HuH-7.5 (cell line): ENCODE measurements at places on chromosomes 5 and 9.

DNA sequence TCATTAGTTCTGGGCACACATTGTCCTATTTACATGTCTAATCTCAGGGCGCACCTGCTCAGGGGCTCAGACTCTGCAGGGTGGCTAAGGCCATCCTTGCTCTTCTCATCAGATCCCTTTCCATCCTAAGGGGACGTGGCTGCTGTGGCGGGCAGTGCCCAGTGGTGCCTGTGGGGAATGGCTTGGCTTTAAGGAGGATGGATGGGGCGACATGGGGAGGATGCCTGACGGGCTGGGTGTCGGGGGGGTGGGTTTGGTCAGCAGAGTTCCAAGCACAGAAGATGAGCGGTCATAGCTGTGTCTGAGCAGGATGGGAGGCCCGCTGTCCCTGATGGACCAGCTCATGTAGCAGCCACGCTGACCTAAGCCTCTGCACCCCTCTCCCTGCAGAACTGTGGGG, 40.9 kb upstream of the SUSD3 start:
- DNase-seq, result no peak

- DNase-seq, result no peak
Observed at GRCh38 chr5:6395102-6395445, 16.7 kb upstream of the MED10 start.

DNA sequence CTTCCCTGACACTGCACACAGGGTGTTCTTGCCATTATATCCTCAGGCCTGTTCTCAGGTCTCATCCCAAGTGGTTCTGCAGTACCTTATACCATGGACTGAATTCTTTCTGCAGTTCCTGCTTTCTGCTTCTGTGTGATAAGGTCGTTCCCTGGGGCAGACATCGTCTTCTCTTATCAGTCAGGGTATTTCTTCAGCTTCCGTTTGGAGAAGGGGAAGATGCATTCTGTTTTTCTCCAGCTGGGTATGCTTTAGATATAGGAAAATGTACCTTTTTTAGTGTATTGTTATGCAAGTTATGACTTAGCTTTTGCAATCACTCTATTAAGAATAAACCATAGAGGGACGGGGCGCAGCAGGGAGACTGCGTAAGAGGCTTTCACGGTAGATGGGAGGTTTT, 31.1 kb downstream of the RALGPS1 start:
- no peak for DNase-seq

DNA sequence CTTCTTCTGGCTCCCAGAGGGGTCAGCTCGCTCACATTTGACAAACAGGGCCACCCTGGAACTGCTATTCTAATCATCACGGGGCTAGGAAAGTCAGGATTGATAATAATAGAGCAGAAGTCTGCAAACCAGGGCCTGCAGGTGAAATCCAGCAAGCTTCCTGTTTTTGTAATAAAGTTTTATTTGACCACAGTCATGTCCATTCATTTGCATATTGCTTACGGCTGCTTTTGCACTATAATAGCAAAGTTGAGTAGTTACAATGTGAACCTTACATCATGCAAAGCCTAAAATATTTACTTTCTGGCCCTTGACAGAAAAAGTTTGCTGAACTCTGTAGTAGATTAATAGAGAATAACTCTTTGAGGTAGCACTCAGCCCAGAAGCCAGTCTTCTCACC, 63.2 kb upstream of the CTXN3 start:
- DNase-seq, result no peak

DNA sequence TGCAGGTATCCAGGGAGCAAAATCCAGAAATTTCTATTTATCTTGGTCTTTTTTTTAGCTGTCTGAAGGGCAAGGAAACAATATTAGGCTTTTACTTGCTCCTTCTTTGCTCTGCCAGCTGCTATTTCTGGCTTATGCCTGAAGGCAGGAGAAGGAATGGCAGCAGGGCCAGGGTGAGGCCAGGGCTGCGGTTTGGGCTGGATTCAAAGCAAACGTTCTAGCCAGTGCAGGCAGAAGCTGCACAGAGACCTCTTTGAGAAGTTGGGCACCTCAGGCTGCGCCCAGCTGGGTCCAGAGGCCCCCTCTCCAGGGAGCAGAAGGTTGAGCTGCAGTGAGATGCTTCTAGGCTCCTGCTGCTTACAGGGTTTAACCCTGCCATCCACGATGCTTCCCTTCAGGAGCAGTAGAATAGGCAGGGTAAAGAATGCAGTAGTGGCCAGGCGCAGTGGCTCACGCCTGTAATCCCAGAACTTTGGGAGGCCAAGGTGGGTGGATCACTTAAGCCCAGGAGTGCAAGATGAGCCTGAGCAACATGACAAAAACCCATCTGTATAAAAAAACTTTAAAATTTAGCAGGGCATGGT, 201.2 kb downstream of the ADCY2 start:
- no peak for DNase-seq

- DNase-seq, result no peak
Observed at GRCh38 chr9:132032238-132032950, 47.3 kb downstream of the MED27 start.

DNA sequence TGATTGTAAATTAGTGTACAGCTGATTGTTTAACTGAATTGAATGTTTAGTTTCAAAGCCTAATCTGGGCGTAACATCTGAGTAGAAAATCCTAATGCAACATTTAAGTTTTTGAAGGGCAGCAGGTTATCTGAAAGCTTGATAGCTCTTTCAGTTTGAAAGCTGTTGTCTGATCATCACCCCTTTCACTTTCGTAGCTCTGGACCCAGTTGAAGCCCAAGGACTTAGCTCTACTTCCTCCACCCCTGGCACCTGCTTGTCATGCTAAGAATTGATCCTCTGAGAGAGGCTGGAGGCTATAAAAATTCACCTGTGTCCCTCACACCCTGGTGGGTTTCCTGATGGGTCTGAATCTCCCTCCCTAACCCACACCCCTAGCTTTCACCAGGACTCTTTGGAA, 86.0 kb downstream of the ZFAND5 start:
- no peak for DNase-seq

GRCh38 chr5:86542532-86542931, 75.2 kb upstream of the COX7C start:
- no peak for DNase-seq

DNA sequence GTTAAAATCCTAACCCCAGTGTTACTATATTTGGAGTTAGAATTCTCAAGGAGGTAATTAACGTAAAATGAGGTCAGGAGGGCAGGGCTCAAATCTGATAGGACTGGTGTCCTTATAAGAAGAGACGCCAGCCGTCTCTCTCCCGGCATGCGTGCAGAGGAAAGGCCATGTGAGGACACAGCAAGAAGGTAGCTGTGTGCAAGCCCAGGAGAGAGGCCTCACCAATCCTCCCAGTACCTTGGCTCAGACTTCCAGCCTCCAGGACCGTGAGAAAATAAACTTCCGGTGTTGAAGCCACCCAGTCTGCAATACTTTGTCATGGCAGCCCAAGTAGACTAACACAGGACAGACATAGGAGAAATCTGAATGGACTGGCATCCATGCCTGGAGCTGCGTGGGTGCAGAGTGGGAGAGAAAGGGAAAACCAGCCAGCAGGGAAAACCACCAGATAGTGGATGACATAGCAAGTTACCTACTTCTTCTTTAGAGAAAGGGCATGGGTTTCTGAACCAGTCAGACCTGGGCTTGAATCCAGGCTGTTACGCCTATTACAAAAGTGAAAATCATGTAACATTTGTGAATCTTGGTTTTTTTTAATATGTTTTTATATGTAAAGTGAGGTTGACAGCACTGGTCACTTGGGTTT, 89.2 kb downstream of the FSTL4 start:
- no peak for DNase-seq

DNA sequence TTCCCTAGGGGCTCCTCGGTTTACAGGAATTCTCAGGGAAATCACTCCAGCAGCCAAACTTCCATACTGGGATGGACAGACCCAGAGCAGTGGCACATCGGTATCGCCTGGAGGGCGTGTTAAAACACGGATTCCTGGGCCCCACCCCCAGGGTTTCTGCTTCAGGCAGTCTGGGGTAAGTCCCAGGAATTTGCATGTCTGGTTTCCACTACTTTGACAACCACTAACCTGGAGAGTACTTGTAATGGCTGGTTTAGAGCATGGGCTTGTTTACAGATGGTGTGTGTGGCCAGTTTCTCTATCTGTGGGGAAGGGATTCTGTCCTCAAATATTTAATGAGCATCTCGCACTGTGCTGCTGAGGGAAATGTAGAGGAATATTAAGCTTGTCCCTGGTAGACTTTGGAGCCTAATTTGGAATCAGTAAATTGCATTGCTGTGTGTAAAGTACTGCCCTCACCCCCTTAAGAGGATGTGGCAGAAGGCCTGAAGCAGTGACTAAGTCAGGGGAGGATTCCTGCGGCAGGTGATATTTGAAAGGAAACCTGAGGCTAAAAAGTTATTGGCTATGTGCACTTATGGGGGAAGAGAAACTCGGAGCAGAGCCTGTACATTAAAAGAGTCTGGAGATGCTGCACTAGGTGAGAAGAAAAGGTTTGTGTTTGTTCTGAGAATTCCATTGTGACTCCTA, 18.6 kb upstream of the TJP2 start:
- DNase-seq, result no peak

GRCh38 chr9:70553707-70554673, 139.5 kb upstream of the KLF9 start:
- DNase-seq, result no peak
